ENCODE measurements at places on chromosomes 6 and 20. TPM values are rescaled to one million over a fixed set of nuclear protein-coding genes. Genes with fewer than 3 reads are reported as not detected.
A peak's percentile ranks its signal among the peaks of the same experiment; 100 is the strongest.

GRCh38 chr6:54204921-54205591 is 93.8 kb downstream of the MLIP start:
- DNase-seq, result no peak

- DNase-seq, result no peak
These were observed 132.7 kb upstream of the SLC22A16 start for GRCh38 chr6:110609101-110609500.

FRK gene
- total RNA-seq, result 0.03 TPM

DNA sequence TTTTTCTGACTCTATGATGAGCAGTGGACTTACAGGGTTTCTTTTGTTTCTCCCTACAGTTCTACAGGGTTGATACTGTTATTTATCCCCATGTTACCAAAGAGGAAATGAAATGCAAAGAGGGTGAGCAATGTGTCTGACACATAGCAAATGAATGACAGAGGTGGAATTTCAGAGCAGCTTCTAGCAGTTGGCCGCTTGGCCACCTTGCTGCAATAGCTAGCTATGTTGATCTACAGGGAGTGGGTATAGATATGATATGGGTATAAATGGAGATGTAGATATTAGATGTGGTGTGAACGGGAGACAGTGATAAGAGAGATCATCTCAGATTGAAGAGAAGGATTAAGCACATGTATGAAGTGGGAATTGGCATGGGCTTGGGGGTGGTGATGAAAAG is 10.9 kb upstream of the SLC22A3 start:
- no peak for DNase-seq

RPL10A gene
- total RNA-seq, result 1,745 TPM

TNFRSF6B gene
- total RNA-seq, result not detected

CLDN20 gene
- total RNA-seq, result not detected

GRCh38 chr6:112343390-112343789 is 3.7 kb upstream of the RFPL4B start:
- DNase-seq, result no peak

DNA sequence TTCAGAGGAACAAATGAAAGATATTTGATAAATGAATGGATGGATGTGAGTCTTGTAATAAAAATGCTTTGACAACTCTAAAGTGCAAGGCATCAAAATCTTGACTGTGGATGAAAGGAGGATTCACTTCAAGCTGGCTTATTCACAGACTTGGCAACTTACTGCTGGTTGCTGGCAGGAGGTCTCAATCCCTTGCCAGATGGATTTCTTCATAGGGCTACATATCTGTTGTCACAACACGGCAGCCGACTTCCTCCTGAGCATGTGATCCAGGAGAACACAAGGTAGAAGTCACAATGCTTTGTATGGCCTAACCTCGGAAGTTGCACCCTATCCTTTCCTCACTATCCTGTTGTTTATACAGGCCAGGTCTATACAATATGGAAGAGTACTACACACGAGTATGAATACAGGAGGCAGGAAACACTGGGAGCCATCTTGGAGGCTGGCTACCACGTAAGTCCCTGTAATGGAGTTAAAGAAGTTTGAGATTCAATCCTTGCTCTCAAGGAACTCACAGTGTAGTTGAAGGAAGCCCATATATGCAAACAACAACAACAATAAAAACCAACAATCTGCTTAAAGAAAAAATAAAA is 97.9 kb downstream of the ID4 start:
- DNase-seq, result no peak

PPP1R16B gene
- 160 TPM for total RNA-seq

- DNase-seq, result no peak
These were observed 85.4 kb upstream of the RALY start for GRCh38 chr20:33908336-33908735.

SRC gene
- total RNA-seq, result 4.7 TPM

FOXO3 gene
- 8.5 TPM for total RNA-seq

DNA sequence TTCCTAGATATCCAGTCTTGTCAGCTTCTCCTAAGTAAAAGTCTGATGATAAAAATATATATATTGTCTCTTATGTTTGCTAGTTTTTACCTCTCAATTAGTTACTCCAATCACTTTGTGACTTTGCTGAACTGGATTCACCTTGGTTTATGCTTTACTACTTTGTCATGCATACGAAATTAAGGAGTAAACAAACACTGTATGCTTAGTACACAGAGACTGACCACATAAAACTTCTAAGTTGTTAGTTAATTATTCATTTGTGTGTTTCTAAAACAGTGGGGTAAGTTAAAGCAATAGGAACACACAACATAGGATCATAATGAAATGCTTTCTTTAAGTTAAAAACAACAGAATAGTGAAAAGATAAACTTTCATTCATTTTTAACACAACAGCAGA is 877.3 kb upstream of the MAP3K7 start:
- DNase-seq, result no peak

GRCh38 chr20:15370370-15370769 is 1033.0 kb upstream of the FLRT3 start:
- no peak for DNase-seq

DNA sequence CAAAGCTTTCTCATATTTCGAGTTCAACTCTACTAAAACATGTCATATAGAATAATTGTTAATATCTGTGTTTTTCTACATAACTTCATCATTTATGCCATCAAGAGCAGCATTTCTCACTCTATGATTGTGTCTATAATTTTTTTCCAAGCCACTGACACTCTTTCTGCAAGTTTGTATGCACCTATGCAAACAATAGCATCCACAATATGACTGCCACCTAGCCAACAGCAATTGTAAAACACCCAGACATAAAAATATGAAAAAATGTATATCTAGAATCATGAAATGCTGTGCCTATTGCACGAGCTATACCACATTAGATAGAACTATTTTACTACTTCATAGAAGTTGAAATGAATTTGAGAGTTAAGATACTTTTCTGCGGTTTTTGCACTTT is 286.5 kb upstream of the MARCKS start:
- no peak for DNase-seq

DNA sequence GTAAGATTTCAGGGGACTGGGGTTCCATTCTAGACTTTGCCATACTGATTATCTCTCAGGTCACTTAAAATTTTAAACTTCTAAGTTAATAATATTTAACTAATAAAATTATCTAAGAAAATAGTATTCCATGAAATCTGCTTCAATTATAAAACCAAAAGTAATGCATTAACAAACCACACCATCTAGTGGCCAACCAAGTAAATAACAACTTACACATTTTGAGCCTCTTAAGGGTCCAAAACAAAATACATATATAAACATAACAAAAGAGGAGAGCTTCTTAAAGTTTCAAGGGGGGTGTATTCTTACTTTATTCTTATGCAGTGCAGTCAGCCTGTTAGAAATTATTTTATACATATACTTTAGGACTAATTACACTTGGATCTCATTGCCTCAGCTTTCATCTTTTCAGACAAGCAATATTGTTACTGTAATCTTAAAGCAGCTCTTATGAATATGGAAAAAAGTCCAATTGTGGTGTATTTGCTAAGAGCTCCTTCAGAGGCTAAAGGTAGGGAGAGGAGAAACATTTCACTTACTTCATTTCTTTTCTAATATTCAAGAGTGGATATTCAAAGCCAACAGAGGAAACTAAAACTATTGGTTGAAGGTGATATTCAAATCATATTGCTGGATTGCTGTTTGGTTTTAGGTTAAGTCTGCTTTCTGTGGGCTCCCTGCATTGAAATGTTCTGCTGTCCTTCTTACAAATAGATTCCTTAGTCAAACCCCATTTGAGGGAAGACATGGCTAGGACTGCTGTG is 199.7 kb upstream of the SIM1 start:
- no peak for DNase-seq

GRCh38 chr6:51675922-51676275 is 411.5 kb downstream of the PKHD1 start:
- DNase-seq, result no peak

SDC4 gene
- total RNA-seq, result 102 TPM

ADTRP gene
- total RNA-seq, result 11.6 TPM

- DNase-seq, result no peak
These were observed 80.2 kb downstream of the LRFN2 start for GRCh38 chr6:40506954-40507353.

DNA sequence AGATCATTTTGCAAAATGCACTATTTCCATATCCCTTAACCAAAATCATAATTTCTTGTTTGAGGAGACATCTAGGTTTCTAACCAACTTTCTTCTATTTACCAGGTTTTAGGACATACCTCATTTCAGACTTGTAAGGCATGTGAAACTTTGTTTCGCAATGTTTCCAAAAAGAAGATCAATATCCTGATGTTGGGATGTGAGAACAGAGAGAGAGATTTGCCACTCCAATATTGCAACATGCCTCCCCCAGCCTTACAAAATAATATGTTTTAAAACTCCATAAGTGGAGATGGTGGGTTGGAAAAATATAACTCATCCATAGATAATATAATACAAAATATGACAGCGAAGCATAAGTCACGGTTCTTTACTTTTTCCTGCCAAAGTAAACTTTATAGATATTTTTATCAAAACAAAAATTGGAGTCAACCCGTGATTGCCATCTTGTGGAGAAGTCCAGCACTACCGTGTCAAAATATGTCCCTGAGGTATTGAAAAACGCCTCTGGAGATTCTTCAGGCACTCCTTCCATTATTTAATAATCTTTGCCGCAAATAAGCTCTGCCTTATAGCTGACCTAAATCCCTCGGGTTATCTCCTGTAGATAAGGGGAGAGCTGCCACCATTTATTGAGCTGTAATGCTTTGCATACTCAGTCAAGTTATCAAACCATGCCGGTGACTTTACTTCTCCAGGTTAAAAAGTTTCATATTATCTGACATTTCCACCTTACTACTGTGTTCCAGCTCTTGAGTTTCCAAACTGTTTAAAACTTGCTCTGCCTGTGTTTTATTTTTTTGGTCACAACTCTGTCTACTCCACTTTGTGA is 534.2 kb downstream of the HACE1 start:
- no peak for DNase-seq

GRCh38 chr6:15596186-15596896 is 66.5 kb downstream of the DTNBP1 start:
- no peak for DNase-seq

DNA sequence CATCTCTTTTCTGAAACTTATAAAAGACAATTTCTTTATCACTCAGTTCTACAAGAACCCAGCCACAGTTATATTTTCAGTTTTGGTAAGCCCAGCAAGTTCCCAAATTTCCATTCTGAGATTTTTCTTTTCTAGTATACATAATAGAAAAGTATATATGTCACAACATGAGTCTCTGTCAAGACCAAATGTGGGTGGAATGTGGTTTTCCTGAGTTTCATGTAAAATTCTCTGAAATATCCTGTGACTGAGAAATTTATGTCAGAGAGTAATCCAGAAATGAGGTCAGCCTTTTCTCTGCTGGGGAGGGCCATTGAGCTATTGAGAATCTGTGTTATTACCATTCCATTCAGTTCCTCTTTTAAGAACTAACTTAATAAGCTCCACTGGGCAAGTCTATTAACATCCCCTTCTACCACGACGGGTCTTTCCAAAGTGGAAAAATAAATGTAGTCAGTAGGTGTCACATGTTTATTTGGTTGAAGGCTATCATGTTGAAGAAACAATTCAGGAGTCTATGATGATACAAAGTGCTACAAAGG is 100.7 kb upstream of the HMGN3 start:
- no peak for DNase-seq

GRCh38 chr20:59495894-59496510 is 108.3 kb upstream of the PHACTR3 start:
- peak; percentile 60 for DNase-seq

- DNase-seq, result no peak
These were observed 27.6 kb downstream of the PHACTR3 start for GRCh38 chr20:59631751-59632540.

- no peak for DNase-seq
These were observed 21.0 kb downstream of the LRP11 start for GRCh38 chr6:149843051-149843633.

CHMP4B gene
- total RNA-seq, result 80.0 TPM

DNA sequence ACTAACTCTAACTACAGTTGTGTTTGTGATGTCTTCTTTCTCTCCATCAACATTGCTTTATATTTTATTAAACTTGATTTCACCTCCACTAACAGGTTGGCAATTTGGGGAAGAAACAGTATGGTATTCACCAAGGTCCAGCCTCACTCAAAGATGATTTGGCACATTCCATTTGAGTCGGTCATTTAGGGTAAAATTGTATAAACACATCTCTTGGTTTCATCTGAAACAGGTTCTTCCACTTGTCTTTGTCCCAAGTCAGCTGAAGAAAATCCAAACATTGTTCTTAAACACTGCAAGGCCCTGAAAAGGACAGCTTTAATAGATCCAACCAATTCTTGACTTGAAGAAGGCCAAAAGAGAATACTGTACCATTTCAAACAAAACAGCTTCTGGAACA is 104.9 kb upstream of the NT5E start:
- DNase-seq, result no peak

- no peak for DNase-seq
These were observed 3.1 kb upstream of the LAMA5 start for GRCh38 chr20:62370115-62370806.

DNA sequence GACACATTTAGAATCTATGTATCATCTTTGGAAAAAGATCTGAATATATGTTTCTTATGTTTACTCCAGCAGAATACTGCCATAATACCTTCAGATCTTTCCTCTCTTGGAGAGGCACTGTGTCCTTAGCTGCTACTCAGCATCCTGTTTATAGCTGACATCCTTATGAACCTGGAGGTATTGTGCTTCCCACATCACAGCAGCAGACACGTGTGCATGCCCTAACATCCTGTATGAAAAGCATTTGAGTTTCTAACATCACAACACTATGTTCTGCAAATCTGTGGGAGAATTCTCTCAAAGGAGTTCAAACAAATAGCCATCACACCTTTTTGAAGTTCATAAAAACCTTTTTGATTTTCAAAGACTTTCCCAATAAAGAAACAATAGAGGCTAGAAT is 216.0 kb downstream of the GJA1 start:
- DNase-seq, result no peak

All from activated T-cell treated with anti-CD3 and anti-CD28 coated beads, Interleukin-2, amount 50 U/mL, for 4 hours (primary cell).